NCI-H1105 treated with DMSO at 0.1 percent for 48 hours (cell line): ENCODE measurements at places on chromosomes 4 and X.

DNA sequence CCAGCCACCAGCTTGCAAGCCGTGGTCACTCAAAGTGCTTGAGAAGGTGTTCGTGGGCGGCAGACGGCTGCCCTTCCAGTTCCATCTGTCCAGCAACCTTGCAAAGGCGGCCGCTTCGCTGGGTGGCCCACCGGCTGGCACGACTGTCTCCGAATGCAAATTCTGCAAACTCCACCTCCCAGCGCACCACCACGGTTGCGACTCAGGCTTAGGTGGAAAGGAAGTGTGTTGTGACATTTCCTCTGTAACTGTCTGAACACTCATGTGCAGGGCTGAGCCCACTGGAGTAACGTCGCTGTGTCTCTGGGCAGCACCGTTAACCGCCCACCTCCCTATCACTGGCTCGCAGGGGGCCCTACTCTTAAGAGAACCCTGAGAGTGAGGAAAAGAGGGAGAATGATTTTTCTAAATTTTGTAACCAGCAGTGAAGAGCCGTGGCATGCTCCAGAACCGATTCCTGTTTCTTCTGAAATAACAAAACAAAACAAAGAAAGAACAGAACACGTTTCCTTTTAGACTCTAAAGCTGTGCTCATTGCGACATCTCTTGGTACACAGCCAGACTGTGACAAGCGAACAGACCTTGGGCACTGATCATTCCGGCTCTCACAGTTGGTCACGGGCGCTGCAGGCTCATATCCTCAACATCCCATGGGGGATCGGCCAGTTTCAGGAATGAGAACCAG lies at the start of gene P2RY8:
Gene P2RY8, minus strand, starts transcription at position 155 of the 685 bp plus-strand sequence. CDS start 70,627 bp downstream, outside the sequence.
- DNase-seq, result no peak

DNA sequence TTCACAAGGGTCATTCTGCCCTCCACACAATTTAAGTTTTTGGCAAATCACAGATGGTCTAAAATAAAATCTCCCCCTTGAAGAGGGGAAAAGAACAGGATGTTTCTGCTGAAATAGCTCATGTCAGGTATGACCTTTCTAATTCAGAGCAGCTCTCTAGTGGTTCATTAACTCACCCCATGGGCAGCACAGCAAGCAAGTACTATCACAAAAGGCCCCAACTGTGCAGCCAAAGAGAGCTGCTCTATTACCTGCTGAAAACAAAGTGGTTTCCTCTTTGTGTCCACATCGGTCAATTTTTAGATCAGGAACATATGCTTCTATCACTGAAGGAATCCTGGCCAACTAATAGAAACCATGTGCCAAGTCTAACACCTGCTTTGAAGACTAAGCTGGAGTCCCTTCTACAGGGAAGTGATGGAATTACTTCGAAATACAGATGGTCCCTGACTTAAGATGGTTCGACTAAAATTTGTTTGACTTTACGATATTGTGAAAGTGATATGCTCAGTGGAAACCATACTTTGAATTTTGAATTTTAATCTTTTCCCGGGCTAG lies 164.3 kb downstream of the ENOX2 start:
- no peak for DNase-seq

GRCh38 chrX:120000490-120001246 lies 57.1 kb upstream of the NKAP start:
- no peak for DNase-seq

DNA sequence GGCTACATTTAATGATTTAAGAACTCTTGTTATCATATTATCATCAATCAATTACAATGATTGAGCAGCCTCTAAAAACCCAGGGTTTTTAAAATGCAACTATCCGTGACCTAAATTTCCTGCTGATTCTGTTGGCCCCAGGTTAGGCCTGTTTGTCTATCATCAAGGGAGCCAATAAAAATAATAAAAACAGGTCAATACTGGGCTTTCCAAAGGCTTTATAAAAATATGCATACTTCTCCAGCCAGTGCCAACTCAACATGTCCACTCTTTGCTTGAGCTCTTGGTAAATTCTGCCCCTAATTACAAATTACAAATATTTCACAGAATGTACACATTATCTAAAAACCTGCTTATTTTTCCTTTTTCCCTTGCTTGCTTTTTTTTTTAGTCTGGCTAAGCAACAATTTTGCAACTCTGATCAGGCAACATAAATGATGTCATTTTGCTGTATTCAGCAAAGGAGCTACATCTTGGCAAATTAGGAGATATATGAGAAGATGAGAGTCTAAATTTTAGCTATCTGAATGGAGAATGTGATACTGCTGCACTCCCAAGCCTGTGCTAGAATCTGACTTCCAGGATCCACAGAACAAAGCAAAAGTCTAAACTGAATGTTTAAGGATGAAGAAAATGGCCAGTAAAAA lies 204.0 kb downstream of the SCFD2 start:
- DNase-seq, result no peak

DNA sequence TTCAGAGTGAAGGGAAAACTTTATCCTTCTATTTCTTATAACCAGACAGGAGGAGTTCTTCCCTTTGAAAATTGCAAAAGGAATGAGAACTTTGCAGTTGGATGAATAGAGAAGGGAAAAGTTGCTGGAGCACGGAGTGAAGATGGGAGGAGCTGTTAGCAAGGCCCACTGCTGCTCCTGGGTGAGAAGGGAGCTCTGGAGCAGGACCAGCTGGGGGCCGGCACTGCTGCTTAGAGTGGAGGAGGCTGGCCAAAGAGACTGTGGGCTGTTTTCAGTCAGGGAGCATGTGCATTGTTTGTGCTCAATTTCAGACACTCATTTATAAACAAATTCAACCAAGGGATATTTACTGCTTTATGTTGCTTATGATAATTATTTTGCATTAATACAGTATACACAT lies 164.2 kb downstream of the STIM2 start:
- DNase-seq, result no peak

GRCh38 chr4:68310651-68311247 lies 39.1 kb downstream of the YTHDC1 start:
- no peak for DNase-seq

DNA sequence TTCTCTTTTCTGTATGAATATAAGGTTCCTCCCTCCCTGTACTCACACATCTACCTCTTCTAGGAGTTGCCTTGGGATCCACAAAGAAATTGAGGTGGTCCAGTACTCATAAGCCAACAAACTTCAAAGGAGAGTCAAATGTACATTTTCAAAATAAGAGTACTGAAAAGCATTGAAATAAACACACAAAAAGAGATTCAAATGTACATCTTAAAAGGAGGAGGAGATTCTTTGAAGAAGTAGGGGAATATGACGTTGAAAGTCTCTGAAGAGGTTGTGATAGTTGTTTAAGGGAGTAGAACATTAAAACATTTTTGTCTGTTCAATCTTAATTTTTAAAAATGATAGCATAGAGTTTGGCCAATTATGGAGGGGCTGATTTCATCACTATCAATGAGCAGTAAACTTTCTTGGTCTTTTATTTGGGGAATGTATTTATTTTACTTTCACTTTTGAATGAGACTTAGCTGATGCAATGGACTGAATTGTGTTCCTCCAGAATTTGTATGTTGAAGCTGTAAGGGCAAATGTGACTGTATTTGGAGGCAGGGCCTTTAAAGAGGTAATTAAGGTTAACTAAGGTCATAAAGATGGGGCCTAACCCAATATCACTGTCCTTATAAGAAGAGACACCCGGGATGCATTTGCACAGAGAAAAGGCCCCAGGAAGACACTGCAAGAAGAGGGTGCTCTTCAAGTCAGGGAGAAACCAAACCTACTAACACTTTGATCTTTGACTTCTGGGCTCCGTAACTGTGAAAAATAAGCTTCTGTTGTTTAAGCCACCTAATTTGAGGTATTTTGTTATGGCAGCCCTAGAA lies 226.3 kb upstream of the PGRMC2 start:
- DNase-seq, result no peak

DNA sequence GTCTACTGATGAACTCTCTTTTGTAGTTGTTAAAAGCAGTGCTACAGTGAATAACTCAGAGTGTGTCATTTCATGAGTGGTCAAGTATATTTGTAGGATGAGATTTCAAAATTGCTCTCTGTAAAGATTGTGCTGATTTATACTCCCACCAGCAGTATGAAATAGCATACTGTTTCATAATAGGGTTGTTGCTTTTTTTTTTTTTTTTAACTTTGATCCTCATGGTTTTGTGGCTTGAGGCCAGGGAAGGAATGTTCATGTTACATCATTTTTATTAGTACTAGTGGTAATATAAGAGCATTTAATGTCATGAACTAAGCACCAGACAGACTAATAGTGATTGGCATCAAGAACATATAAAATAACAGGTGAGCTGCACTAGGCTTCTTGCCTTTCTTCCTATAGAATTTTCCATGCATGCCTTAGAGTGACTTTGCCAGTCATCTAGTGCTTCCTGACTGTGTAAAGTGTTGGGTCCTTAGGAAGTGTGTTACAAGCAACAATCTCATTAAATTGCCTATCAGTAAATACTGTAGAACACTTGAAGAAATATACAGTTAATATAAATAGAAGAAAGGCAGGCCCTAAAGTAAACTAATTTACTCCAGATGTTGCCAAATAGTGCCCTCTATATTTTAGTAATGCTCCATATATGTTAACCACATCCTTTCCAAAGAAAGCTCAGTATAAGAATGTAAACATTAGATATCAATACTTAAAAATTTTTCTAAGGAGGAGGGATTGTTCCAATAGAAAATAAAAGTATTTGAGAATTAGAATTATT lies 38.6 kb upstream of the MSMO1 start:
- no peak for DNase-seq

GRCh38 chrX:1139185-1139500 lies 73.3 kb downstream of the CRLF2 start:
- DNase-seq, result no peak

- no peak for DNase-seq
Observed at GRCh38 chr4:36551697-36552214, 270.3 kb downstream of the DTHD1 start.

DNA sequence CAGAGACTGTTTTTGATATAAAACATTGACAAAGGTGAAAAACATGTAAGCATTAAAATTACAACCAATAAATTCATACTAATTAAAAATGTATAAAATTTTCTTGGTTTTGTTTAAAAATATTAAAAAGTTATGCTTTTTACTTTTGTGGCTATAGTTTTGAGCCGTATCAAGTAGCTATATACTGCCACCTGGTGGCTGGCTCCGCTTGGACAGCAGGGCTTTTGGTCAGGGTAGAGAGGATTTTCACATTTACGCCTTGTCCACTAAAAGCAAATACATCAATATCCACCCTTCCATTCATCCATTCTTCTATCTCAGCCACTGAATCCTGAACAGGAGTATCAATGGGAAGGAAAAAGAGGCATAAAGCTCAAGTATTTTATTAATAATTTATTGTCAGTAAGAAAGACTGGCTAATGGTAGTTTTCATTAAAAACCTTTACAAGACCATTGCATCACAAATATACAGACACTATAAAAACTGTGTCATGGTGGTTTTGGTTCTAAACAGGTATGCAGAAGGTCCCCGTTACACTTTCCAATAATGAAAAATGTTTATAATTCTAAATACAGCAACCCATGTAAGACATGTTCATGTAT lies 32.1 kb upstream of the MTNR1A start:
- peak; percentile 28 for DNase-seq

GRCh38 chrX:139739138-139739537 lies 31.2 kb upstream of the MCF2 start:
- DNase-seq, result no peak

DNA sequence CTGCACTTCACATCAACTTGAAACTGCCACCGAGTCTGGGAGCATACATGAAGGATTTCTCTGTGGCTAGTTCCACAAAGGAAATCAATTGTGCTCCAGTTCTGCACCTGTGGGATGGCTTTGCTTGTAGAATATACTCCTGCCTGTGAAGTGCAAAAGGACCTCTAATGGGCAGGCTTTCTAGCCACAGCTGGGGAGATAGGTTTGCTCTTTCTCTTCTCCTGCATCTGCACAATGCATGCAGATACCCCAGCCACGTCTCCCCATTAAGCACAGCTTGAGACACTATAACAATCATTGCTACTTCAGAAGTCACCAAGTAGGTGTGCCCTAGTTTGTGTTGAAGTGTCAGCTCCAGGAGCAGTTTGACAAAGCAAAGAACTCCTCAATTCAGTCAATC lies 364.6 kb downstream of the ZIC3 start:
- no peak for DNase-seq

- no peak for DNase-seq
Observed at GRCh38 chrX:17580539-17581152, 156.6 kb upstream of the SCML1 start.

- no peak for DNase-seq
Observed at GRCh38 chr4:6355052-6355451, 85.4 kb downstream of the WFS1 start.

GRCh38 chrX:128929271-128930057 lies 593.8 kb downstream of the SMARCA1 start:
- peak; percentile 26 for DNase-seq

DNA sequence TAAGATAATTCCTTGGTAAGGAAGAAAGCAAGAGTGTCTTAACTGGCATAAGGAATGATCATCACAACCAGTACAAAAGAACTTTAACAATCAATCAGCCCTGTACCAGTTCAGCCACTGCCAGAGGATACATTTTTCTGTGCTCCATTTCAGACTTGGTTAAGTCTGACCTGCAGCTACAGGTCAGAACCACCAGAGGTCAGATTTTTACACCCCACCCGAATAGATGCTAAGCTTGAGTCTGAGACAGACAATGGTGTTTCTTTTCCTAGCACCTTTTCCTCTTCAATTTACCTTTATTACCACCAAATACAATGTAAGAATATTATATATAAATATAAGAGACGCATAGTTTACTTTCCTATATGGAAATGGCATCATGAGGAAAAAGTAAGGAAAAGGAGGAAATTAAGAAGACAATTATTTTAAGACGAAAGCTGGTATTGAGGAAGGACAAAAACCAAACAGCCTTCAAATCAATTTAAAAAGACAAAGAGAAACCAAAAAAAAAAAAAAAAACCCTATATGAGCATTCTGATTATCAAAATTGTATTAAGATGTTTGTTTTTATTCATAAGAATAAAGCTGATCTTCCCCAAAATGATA lies 215.3 kb upstream of the TTC29 start:
- peak; percentile 43 for DNase-seq

GRCh38 chrX:20665481-20665880 lies 398.8 kb upstream of the RPS6KA3 start:
- DNase-seq, result no peak

DNA sequence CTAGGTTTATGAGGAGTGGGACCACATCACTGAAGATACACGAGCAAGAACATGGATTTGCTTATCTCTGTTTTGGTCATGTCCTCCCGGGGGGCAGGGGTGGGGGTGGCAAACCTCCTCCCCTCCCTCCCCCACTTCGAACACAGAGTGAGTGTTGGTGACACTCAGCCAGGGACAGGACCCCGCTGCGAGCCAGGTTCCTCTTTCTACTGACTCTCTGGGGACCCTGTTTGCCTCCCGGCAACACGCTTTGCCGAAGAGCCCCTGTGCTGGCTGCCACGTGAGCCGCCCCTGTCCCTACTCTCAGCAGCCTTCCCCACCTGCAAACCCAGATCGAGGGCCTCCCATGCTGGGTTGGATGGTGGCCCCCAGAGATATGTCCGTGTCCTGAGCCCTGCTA lies 34.7 kb downstream of the P2RY8 start:
- no peak for DNase-seq

DNA sequence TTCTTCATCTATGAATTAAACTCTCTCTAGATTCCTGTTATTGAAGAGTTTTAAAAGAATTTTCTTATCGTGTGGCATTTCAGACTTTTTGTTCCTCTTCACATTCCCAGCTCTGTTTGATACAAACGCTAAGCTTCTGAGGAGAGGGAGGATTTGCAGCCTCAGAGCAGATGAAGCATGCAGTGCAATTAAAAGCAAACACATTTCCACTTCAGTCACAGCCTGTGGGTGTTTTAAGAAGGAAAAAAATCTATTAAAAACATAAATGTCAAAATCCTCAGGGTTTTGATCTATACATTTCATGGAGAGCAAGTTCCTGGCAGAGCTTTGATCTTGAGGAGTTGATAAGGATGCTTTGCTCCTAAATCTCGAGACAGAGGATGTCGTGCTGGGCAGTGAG lies 442.4 kb upstream of the BOD1L1 start:
- no peak for DNase-seq
